Fibroblast of skin of scalp (primary cell): ENCODE measurements at places on chromosomes 5 and 9.

DNA sequence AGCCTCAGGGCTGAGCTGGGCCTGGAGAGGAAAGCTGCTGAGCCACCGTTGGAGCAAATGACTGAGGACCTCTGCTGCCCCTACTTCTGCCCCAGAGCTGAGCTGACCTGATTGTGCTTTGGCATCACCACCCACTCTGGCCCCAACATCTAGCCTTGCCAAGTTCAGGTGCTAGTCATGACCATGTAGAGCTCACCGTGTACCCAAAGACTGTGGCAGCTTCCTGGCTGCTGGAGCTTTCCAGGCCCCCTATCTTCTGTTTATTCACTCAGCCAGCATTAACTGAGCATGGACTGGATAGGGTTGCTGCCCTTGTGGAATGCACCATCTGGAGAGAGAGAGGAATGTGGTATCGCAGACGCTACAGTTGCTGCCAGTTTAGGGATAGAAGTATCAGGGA lies 49.1 kb downstream of the JADE2 start:
- DNase-seq = no peak

DNA sequence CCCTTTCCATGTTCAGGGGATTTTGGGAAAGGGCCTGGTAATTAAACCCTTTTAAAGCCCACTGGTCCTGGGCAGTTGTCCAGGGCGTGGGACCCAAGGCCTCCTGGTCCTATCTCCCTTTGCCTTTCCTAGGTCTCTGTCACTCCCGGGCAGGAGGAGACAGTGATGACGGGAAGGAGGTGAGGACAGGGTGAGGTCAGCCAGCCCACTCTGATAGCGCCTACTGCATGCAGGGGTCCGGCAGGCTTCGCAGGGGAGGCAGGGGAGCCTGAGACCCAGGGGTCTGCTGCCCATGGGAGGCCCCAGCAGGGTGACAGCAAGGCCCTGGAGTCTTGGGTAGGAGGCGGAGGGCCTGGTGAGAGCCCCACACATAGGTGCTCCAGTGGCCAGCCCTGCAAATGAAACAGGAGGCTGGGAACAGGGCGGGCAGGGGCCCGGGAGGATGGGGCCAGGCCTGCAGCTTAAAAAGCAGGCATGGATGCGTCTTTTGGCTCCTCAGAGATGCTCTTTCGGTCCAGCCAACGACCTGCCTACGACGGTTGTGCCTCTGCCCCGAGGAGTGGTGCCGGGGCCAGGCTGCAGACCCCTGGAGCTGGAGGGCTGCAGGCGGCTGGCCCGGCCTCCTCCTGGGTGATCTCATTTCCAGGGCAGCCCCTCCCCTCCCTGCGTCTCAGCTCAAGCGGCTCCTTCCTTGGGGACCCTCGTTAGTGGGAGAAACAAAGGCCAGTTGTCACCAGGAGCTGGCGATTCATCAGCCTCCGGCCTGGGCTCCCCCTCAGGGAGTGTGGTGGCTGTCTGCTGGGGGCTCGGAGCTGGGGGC lies 6.7 kb upstream of the RXRA start:
- DNase-seq = no peak

- DNase-seq = no peak
Measured at GRCh38 chr9:98881836-98882568, 61.7 kb upstream of the COL15A1 start.

DNA sequence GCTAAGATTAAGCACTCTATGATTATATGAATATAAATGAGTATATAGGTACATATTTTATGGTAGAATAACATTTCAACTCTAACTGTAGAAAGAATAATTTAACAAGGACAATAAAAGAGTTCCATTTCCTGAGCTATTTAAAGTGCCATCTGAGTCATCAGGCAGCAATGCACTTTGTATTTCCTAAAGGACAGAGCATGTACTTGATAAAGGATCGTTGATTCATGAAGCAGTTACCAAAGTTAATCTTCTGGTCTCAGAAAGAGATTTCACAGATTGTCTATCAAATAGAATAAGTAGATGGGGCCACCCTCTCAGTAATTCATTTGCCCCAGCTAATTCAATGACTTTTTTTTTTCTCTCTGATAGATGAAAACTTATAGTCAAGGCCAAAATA lies 747.8 kb downstream of the CDH18 start:
- peak; percentile 21 for DNase-seq

- no peak for DNase-seq
Measured at GRCh38 chr5:58346041-58346440, 113.8 kb downstream of the PLK2 start.

DNA sequence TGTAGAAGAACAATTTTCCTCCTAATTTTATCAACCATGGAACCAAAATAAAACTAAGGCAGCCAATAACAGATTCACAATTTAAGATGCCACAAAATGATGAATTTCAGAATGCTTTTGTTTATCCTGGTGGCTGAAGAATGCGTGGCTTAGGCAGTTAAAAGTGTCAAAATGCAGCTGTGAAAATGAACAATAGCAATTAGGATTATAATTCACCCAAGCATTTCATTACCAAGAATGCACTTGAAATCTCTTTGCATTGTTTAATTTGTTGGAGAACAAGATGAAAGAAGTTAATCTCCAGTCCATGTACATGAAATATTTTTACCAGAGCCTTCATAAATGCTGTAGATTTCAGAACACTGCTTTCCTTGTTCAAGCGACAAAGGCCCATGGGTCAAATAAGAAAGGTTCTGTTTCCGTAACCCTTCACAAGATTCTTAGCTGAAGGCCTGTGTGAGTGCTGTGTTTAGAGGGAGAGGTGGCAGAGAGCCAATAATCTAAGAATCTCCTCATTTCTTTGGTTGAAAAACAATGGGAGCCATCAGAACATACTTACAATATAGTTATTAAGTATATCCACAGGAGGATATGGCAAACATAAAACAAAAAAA lies 39.3 kb downstream of the CLINT1 start:
- DNase-seq = no peak

- DNase-seq = no peak
Measured at GRCh38 chr9:83012168-83012921, 50.6 kb downstream of the RASEF start.
